Vein endothelial cell (primary cell): ENCODE measurements at places on chromosomes 6 and 20. TPM values are rescaled to one million over a fixed set of nuclear protein-coding genes. Genes with fewer than 3 reads are reported as not detected.

Gene C2
- 0.65 TPM in 1 of 2 replicates, not detected in the other for total RNA-seq

Gene ERVFRD-1
- total RNA-seq: not detected in 2 replicates

Gene FRK
- under 0.01 and 0.10 TPM in 2 replicates for total RNA-seq

Gene CDSN
- under 0.01 TPM in 1 of 2 replicates, not detected in the other for total RNA-seq

Gene ADA
- 13.3 and 29.7 TPM in 2 replicates for total RNA-seq

Gene TMEM217
- total RNA-seq: 15.4 and 19.7 TPM in 2 replicates

Gene MAPK13
- total RNA-seq: 3.3 and 4.9 TPM in 2 replicates

Gene PDE10A
- 13.4 and 14.0 TPM in 2 replicates for total RNA-seq

Gene SPATS1
- not detected in 2 replicates for total RNA-seq

Gene MAFB
- 5.9 and 12.1 TPM in 2 replicates for total RNA-seq

Gene CLVS2
- total RNA-seq: not detected in 2 replicates

Gene GPLD1
- 0.19 and 0.33 TPM in 2 replicates for total RNA-seq

Gene TENT5A
- 4.6 and 6.0 TPM in 2 replicates for total RNA-seq

Gene ZBTB46
- 13.1 and 14.4 TPM in 2 replicates for total RNA-seq

Gene BCAS1
- total RNA-seq: not detected in 2 replicates

Gene TPMT
- total RNA-seq: 8.8 and 11.9 TPM in 2 replicates

Gene KHDC1
- 0.33 and 0.86 TPM in 2 replicates for total RNA-seq

Gene GNMT
- 0.33 TPM in 1 of 2 replicates, not detected in the other for total RNA-seq

Gene PTGIS
- 1.4 and 5.9 TPM in 2 replicates for total RNA-seq
